Upper lobe of left lung (tissue), 6 donors: ENCODE measurements at places on chromosomes 13 and 19. TPM values are rescaled to one million over a fixed set of nuclear protein-coding genes. Genes with fewer than 3 reads are reported as not detected.

DNA sequence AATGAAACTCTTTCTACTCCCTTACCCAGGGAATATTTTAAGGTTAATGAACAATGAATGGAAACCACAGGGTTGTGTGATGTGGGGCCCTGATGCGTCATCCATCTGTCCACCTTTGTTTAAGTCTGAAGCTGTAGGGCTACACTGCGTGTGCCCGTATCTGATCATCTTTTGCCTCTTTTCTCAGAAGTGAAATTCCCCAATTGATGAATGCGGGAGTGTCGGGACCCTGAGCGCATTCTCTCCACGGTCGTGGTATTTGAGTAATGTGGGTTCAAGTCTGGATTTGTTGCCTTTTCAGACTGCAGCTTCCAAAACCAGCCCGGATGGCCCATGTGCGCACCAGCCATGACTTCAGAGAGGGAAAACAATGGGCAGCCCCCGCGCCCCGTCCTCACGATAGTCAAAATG is 112.3 kb downstream of the COL4A2 start:
- H3K27ac ChIP-seq: peak overlapping the region; percentile 30
- no peaks in the 10 kb centered on the region for H3K27me3 ChIP-seq
- no peaks in the 10 kb centered on the region for H3K36me3 ChIP-seq
- DNase-seq: no peak

- no peak for DNase-seq
- peaks cover 5% of the 10 kb centered on the region for H3K4me1 ChIP-seq
- no peaks in the 10 kb centered on the region for H3K27me3 ChIP-seq
- H3K27ac ChIP-seq: no peak overlapping the region
Observed at GRCh38 chr13:94813920-94814475, 101.7 kb upstream of the SOX21 start.

- H3K27me3 ChIP-seq: no peaks in the 10 kb centered on the region
- no peak overlapping the region for H3K4me3 ChIP-seq
- H3K27ac ChIP-seq: no peak overlapping the region
- H3K36me3 ChIP-seq: no peaks in the 10 kb centered on the region
- peaks cover 4% of the 10 kb centered on the region for H3K4me1 ChIP-seq
- no peak for DNase-seq
Observed at GRCh38 chr13:97015661-97016350, 21.5 kb upstream of the OXGR1 start.

DNA sequence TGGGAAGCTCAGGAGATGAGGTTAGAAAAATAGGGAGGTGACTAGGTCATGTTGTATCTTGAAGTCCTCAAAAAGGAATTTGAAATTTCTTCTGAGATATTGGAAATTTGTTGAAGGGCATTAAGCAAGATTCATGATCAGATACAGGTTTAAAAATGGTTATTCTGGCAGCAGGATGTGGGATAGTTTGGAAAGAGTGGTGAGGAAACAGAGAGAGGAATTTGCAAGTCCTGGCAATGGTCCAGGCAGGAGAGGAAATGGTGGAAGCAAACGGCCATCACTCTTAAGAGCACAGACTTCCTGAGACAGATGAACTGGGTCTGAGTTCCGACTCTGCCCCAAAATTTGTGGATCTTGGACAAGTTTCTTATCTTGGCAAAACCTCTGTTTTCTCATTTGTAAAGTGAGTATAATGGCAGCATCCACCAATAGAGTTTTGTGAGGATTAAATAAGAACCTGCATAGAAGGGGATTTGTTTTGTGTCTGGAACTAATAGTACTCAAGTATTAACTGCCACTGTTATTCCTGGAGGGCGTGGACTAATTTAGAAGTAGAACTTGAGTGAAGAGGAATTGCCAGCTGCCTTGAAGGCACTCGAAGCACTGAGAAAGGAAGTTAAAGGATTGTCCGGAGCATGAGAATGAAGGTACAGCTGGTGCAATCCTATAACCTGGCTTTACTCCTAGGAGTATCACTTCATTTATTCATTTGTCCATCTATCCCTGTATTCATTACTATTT is 99.6 kb downstream of the CCNA1 start:
- no peak for DNase-seq
- H3K4me1 ChIP-seq: peaks cover 15% of the 10 kb centered on the region
- H3K36me3 ChIP-seq: no peaks in the 10 kb centered on the region
- H3K27ac ChIP-seq: no peak overlapping the region
- H3K4me3 ChIP-seq: no peak overlapping the region
- H3K27me3 ChIP-seq: no peaks in the 10 kb centered on the region

GRCh38 chr13:42495255-42495654 is 78.7 kb upstream of the TNFSF11 start:
- no peak overlapping the region for H3K27ac ChIP-seq
- H3K27me3 ChIP-seq: no peaks in the 10 kb centered on the region
- H3K4me1 ChIP-seq: no peaks in the 10 kb centered on the region
- DNase-seq: no peak
- no peaks in the 10 kb centered on the region for H3K36me3 ChIP-seq
- H3K4me3 ChIP-seq: no peak overlapping the region

The SLC15A1 gene
- 0.07 TPM for total RNA-seq

The CD320 gene
- 10.5 TPM for total RNA-seq

- no peaks in the 10 kb centered on the region for H3K27me3 ChIP-seq
- H3K36me3 ChIP-seq: no peaks in the 10 kb centered on the region
- DNase-seq: no peak
Observed at GRCh38 chr13:68810660-68811059, 1297.0 kb upstream of the ATXN8OS start.

DNA sequence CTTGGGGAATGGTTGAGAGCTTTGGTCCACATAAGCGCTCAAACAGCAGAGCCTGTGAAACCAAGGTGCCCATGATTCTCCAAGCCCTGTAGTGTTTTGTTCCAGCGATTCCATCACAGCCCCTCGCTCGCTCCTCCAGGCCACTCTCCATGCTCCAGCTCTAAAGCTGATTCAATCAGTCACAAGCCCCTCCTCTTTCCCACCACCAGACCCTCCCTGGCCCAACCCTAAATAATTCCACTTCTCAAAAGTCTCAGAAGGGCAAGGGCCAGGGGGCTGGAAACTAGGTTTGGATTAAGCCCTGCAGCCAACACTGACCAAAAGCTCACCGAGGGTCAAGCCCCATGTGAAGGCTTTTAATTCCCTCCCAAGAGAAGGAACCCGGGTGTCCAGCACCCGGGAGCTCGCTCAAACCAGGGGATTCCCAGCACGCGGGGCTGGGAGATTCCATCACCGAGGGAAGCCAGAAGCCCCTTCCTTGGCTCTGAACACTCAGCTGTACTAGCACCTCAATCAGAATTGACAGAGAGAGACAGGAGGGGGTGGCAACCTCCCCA is 1.5 kb downstream of the ZNF296 start:
- no peak overlapping the region for H3K4me3 ChIP-seq
- H3K27me3 ChIP-seq: no peaks in the 10 kb centered on the region
- peak overlapping the region; percentile 77 for H3K27ac ChIP-seq
- peaks cover 22% of the 10 kb centered on the region for H3K36me3 ChIP-seq

The TNFSF13B gene
- total RNA-seq: 22.6 TPM
